Aorta (tissue), 5 donors: ENCODE measurements at places on chromosomes 5 and 9. TPM values are rescaled to one million over a fixed set of nuclear protein-coding genes. Genes with fewer than 3 reads are reported as not detected.

GLIPR2 gene
- 34.0 TPM for total RNA-seq

ADAMTS6 gene
- total RNA-seq, result 7.1 TPM

TAF11L10 gene
- not detected for total RNA-seq

ITGA1 gene
- 132 TPM for total RNA-seq

FAM170A gene
- not detected for total RNA-seq

SPINK7 gene
- total RNA-seq, result not detected

CCDC192 gene
- not detected for total RNA-seq

FSD1L gene
- total RNA-seq, result 4.6 TPM

CNOT8 gene
- total RNA-seq, result 47.9 TPM

ISL1 gene
- 0.69 TPM for total RNA-seq

PCSK1 gene
- total RNA-seq, result 7.7 TPM

PTPN3 gene
- total RNA-seq, result 7.8 TPM

PCDHA9 gene
- 0.36 TPM for total RNA-seq

MYOT gene
- total RNA-seq, result 7.1 TPM

MLLT3 gene
- total RNA-seq, result 16.5 TPM

SPATA31C1 gene
- not detected for total RNA-seq

FBN2 gene
- total RNA-seq, result 1.5 TPM

IRX1 gene
- not detected for total RNA-seq

TLX3 gene
- not detected for total RNA-seq

PRDM9 gene
- not detected for total RNA-seq

PCDHB5 gene
- 4.2 TPM for total RNA-seq

PCDHGB7 gene
- total RNA-seq, result 24.7 TPM

DCANP1 gene
- total RNA-seq, result not detected

HIGD2A gene
- 46.8 TPM for total RNA-seq

CATSPER3 gene
- 0.63 TPM for total RNA-seq

GGTA1 gene
- total RNA-seq, result 17.6 TPM

DPYSL3 gene
- 288 TPM for total RNA-seq

IL5 gene
- total RNA-seq, result not detected

PAEP gene
- not detected for total RNA-seq

IQGAP2 gene
- total RNA-seq, result 13.7 TPM

HMMR gene
- 2.2 TPM for total RNA-seq

PCDHB9 gene
- 3.8 TPM for total RNA-seq

NDUFA8 gene
- 26.9 TPM for total RNA-seq

N4BP3 gene
- 0.19 TPM for total RNA-seq

NUTM2G gene
- not detected for total RNA-seq

SLC27A6 gene
- 0.16 TPM for total RNA-seq

UBE2QL1 gene
- total RNA-seq, result 3.3 TPM

SV2C gene
- not detected for total RNA-seq

FBXO38 gene
- total RNA-seq, result 51.1 TPM

SHISAL2B gene
- not detected for total RNA-seq

IRGM gene
- not detected for total RNA-seq

FCN2 gene
- total RNA-seq, result 0.32 TPM

HK3 gene
- total RNA-seq, result 26.8 TPM

PLPPR1 gene
- total RNA-seq, result not detected

DDX4 gene
- total RNA-seq, result not detected

SLCO6A1 gene
- total RNA-seq, result not detected

TRIM41 gene
- 15.2 TPM for total RNA-seq

ARHGEF39 gene
- total RNA-seq, result 1.7 TPM

C9 gene
- total RNA-seq, result 0.30 TPM

GRM6 gene
- not detected for total RNA-seq

CDX1 gene
- total RNA-seq, result not detected

LHX2 gene
- not detected for total RNA-seq

MARCOL gene
- total RNA-seq, result not detected

CXXC5 gene
- 75.8 TPM for total RNA-seq

KIF12 gene
- total RNA-seq, result not detected

FBLL1 gene
- 0.57 TPM for total RNA-seq

ACOT12 gene
- 0.18 TPM for total RNA-seq

CER1 gene
- total RNA-seq, result 0.29 TPM
